Esophagus muscularis mucosa (tissue), 4 donors: ENCODE measurements at places on chromosomes 5 and 9. TPM values are rescaled to one million over a fixed set of nuclear protein-coding genes. Genes with fewer than 3 reads are reported as not detected.

DNA sequence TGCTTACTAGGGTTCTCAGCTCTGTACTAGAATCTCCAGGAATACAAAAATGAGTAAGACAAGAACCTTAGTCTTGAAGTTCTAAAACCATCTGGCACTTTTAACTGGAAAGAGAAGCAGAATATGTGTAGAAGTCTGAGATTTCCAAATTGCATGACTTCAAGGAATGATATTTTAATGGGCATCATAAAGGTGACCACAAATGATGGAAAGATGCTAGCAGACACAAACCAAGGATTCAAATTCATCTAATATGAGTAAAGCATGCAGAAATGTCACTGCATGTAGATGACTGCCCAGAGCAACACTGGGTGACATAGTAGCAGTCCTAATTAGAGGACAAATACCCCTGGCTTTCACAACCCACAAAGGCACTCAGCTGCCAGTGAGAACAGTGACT lies 117.2 kb downstream of the RPS23 start:
- H3K4me3 ChIP-seq = no peak overlapping the region
- no peak for DNase-seq
- H3K36me3 ChIP-seq = no peaks in the 10 kb centered on the region
- no peaks in the 10 kb centered on the region for H3K27me3 ChIP-seq

- no peak overlapping the region for H3K27ac ChIP-seq
- H3K4me3 ChIP-seq = no peak overlapping the region
- peaks cover 30% of the 10 kb centered on the region for H3K4me1 ChIP-seq
- DNase-seq = no peak
- no peaks in the 10 kb centered on the region for H3K27me3 ChIP-seq
- no peaks in the 10 kb centered on the region for H3K36me3 ChIP-seq
These were observed 6.1 kb downstream of the GAS1 start for GRCh38 chr9:86941197-86941596.

GRCh38 chr5:41338136-41338675 lies 124.9 kb upstream of the C6 start:
- H3K4me1 ChIP-seq = no peaks in the 10 kb centered on the region
- no peaks in the 10 kb centered on the region for H3K36me3 ChIP-seq
- H3K27me3 ChIP-seq = no peaks in the 10 kb centered on the region
- no peak for DNase-seq

Gene C9orf40
- total RNA-seq = 4.0 TPM

Gene PLAC8L1
- not detected for total RNA-seq

Gene SLC25A2
- total RNA-seq = 0.65 TPM
